Left ventricle myocardium superior (tissue), 1 donor: ENCODE measurements at places on chromosomes 5 and 9. TPM values are rescaled to one million over a fixed set of nuclear protein-coding genes. Genes with fewer than 3 reads are reported as not detected.
A peak's percentile ranks its signal among the peaks of the same experiment; 100 is the strongest.

Gene PPP6C
- total RNA-seq, result 35.9 TPM

- no peak for DNase-seq
Observed at GRCh38 chr9:123550797-123551196, 194.8 kb downstream of the CRB2 start.

DNA sequence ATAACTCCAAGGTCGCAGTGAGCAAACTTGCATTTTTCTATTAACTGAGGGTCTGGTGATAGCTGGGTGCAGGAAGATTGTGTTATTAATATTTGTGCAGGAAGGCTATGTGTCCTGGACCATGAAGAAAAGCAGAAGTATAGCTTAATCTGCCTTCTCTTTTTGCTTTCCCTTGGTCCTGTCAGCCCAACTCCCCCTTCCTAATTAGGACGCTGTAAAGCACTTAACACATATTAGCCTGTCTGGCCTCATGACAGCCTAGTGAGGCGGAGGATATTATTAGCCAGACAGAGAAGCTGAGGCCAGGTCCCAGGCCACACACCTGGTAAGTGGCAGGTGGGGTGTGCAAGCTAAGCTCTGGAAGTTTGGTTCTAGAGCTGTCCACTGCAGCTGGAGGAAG, 29.5 kb downstream of the SLC46A2 start:
- DNase-seq, result no peak

DNA sequence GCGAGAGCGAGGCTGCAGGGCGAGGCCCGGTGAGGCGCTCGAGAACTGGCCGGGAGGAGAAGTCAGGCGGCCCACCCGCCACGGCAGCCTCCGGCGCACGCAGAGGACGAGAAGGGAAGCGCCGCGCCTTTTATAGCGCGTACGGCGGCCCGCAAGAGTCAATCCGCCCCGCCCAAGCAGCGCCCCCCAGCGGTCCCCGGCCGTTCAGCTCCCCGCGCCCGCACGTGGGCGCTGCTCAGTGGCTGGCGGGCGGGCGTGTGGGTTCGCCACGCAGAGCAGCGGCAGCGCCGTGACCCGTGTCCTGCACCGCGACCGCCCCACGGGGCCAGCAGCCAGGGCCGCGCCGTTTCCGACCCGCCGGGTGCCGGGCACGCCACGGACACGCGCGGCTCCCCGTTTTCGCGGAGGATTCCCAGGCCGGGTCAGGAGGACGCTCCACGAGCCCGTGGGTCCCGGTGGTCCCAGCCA, 14.6 kb downstream of the LCN10 start:
- peak; percentile 96 for DNase-seq

Gene SLC46A2
- total RNA-seq, result not detected

- DNase-seq, result no peak
Observed at GRCh38 chr5:61084658-61085057, 77.6 kb downstream of the SMIM15 start.

DNA sequence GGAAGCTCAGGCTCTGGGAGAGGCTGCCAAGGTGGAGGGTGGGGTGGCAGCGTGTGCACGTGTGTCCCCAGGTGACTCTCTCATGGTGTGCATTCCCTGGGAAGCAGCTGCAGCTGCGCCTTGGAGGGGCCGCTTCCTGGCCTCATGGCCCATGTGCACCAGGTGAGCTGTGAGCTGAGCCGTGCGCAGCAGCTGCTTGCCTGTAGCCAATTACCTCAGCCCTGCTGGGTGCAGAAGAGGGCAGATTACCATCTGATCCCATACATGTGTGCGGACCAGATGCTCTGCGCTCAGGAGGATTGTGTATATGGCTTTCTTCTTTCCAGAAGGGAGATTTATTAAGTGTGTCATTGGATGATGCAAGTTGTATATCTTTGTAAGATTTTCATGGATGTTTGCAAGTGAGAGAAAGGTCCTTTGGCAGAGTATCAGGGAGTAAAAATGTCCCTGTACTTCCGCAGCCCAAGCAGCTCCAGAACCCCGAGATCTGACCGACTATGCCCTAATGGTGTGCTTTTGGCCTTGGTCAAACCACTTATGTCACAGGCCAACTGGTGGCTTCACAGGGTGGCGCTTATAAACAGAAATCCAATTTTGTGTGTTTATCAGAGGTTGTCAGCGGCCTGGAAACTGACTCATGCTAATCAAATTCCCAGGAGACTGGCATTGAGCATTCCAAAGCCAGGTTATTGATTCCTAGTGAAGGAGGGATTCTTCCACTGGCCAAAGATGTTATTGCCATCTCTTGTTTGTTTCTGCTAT, 229.3 kb downstream of the GOLPH3 start:
- DNase-seq, result no peak

GRCh38 chr9:89999176-89999533, 394.3 kb downstream of the GADD45G start:
- DNase-seq, result peak; percentile 59

DNA sequence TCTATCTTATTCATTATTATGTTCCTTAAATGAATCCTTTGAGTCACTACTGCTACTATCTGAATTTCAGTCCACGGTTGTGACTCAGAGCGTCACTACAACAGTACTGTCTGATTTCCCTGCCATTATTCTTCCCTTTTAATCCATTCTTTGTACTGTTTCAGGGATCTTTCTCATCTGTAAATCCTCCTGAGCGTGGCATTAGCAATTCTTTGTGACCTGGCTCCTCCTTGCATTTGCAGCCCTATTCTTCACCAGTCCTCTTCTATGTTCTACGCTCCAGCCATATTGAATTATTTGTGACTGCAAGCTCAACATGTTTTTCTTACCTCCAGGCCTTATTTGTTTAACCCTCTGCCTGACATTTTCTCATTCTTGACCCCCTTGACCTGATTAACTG, 5.9 kb downstream of the PRPF4 start:
- DNase-seq, result no peak

- no peak for DNase-seq
Observed at GRCh38 chr9:72476617-72477437, 44.6 kb upstream of the TMC1 start.

- DNase-seq, result no peak
Observed at GRCh38 chr5:41246376-41246775, 33.0 kb upstream of the C6 start.

Gene REEP5
- total RNA-seq, result 145 TPM

DNA sequence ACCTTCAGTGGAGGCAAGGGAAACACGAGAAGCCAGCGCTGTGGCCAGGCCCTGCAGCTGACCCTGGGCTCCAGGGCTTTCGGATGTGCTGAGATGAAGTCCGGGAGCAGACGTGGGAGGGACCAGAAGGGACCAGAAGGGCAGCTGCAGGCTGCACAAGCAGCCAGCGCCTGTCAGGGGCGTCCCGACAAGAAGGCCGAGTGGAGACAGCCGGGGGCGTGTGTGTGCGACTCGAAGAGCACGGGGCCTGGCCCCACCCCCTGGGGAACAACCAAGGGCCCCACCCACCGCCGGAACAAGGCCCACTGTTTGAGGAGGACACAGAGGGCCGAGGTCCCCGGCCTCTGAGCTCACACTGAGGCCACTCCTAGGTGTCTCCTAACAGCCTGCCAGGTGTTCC, 31.4 kb downstream of the SLC12A7 start:
- DNase-seq, result peak; percentile 67

GRCh38 chr9:84224246-84224645, 116.3 kb downstream of the SLC28A3 start:
- DNase-seq, result no peak

GRCh38 chr5:137833463-137833862, 34.2 kb upstream of the MYOT start:
- DNase-seq, result no peak

DNA sequence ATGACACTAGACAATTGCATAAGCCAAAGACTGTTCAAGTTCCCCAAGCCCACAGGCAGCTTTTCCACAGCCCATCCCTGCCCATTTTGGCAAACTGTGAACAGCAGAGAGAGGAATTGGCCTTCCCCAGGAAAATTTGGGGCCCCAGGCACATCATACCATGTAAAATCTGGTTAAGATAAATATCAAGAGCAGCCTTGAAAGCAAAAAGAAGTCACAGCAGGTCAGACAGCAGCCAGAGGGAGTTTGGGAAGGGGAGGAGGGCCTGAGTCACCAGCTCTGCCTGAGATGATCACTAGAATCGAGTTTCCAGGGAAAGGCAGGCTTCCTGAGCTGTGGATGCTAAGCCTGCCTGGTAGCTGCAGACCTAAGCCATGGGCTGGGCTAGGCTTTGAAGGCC, 179.2 kb downstream of the RFK start:
- no peak for DNase-seq

- DNase-seq, result no peak
Observed at GRCh38 chr5:65563777-65564176, 681 bp downstream of the PPWD1 start.

Gene ZNF366
- 8.9 TPM for total RNA-seq

DNA sequence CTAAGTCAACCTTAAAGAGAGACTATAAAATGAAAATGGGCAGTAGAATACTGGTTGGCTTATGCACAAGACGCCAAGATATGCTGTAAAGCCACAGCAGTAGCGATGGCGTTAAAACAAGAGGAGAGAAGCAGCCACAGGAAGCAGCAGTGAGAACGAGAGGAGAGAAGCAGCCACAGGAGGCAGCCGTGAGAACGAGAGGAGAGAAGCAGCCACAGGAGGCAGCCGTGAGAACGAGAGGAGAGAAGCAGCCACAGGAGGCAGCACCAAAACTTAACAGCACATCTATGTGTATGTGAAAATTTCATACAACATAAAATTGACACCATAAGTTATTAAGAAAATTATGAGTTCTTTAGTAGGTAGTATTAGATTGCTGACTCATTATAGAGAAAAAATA, 2318.6 kb upstream of the ACO1 start:
- no peak for DNase-seq

DNA sequence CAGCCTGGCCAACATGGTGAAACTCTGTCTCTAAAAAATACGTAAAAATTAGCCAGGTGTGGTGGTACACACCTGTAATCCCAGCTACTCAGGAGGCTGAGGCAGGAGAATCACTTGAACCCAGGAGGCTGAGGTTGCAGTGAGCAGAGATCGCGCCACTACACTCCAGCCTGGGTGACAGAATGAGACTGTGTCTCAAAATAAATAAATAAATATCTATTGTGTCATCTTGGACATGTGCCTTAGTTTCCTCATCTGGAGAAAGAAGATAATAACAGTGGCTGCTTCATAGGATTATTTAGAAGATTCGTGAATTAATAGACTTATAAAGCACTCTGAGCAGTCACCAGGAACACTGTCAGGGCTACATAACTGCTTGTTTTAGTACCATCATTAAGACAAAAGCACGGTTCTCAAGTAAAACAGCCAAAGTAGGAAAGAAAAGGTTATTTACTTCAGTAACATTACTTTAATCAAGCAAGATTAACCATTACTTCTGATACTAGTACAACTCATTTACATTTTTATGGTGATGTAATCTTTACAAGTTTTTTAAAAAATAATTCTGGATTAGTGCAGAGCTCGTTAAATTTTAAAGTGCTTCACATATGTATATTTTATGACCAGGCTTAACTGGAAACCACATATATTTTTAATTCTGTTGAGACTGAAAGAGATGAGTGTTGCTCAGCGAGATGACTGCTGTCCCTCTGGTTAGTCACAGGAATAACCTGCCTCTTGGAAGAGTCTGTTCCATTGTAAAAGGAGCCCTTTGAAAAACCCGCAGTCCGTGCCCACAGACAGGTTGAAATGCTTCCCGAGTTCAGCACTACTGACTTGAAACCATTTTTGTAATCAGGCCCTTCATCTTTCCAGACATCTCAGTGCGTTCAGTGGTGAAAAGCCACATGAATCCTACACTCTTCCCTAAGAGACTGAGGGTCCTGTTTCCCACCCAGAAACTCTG, 36.7 kb downstream of the ANKH start:
- DNase-seq, result no peak

Gene APBA1
- 1.7 TPM for total RNA-seq

Gene THOC3
- 8.6 TPM for total RNA-seq

DNA sequence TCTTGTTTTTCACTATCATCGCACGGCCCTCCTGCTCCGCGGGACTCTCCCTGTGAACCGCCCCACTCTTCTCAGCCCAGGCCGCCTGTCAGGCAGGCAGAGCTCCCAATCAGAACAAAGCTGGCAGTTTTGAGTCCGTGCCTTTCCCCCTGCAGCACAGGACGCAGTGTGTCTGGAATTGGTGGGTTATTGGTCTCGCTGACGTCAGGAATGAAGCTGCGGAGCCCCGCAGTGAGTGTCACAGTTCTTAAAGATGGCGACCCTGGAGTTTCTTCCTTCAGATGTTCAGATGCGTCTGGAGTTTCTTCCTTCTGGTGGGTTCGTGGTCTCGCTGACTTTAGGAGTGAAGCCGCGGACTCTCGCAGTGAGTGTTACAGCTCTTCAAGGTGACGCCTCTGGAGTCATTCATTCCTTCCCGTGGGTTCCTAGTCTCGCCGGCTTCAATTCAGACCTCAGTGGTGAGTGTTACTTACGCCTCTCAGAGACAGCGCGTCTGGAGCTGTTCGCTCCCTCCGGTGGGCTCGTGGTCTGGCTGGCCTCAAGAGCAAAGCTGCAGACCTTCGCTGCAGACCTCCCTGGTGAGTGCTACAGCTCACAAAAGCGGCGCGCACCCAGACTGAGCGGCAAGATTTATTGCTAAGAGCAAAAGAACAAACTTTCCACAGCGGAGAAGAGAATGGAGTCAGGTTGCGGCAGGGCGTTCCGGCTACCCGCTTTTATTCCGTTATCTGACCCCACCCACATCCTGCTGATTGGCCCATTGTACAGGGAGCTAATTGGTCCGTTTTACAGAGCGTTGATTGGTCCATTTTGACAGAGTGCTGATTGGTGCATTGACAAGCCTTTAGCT, 7.4 kb downstream of the ZDHHC11B start:
- no peak for DNase-seq

Gene ADAMTS13
- total RNA-seq, result 3.1 TPM

Gene SH2D3C
- total RNA-seq, result 18.3 TPM

Gene C9orf50
- total RNA-seq, result not detected

DNA sequence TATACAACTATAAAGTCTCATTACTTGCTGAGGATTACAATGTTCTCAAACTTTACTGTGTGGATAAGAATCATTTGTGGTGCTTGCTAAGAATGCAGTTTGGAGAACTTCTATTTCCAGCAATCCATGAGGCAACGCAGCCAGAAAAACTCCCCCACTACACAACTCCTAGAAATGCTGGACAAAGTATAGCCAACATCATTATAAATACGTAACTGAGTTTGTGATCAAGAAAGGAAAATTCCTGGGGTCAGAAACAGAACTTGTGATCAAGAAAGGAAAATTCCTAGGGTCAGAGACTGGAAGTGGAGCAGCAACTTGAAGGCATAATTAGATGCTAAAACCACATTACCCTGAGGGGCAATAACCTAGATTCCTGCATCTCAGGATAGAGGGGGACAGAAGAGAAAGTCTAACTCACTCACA, 81.1 kb downstream of the MAT2B start:
- no peak for DNase-seq

Gene SLC1A1
- total RNA-seq, result 2.1 TPM

- no peak for DNase-seq
Observed at GRCh38 chr9:20256284-20256948, 365.9 kb downstream of the MLLT3 start.

- no peak for DNase-seq
Observed at GRCh38 chr5:112062181-112062580, 305.2 kb upstream of the NREP start.

Gene PTGS1
- total RNA-seq, result 3.4 TPM
